ENCODE measurements at places on chromosomes 13 and 19. TPM values are rescaled to one million over a fixed set of nuclear protein-coding genes. Genes with fewer than 3 reads are reported as not detected.

IGFL2 gene
- total RNA-seq = 0.86 TPM

SLC10A2 gene
- not detected for total RNA-seq

OR7D2 gene
- 0.02 TPM for total RNA-seq

KIR2DL1 gene
- total RNA-seq = not detected

TEX29 gene
- total RNA-seq = not detected

All from A549 treated with AZD2906 at 1 μM for 4 hours (cell line).